ENCODE measurements at places on chromosomes 11 and 22. TPM values are rescaled to one million over a fixed set of nuclear protein-coding genes. Genes with fewer than 3 reads are reported as not detected.

C11orf52 gene
- total RNA-seq = not detected

CDC42EP1 gene
- 0.21 TPM for total RNA-seq

SPI1 gene
- not detected for total RNA-seq

C22orf23 gene
- not detected for total RNA-seq

TSPAN18 gene
- total RNA-seq = 7.5 TPM
